Retina (tissue), 1 donor: ENCODE measurements at places on chromosomes 11 and 22.
A peak's percentile ranks its signal among the peaks of the same experiment; 100 is the strongest.

GRCh38 chr11:104858882-104859775, 39.1 kb downstream of the CASP12 start:
- DNase-seq = no peak

- peak; percentile 59 for DNase-seq
These were observed 6.3 kb upstream of the SYNGR1 start for GRCh38 chr22:39343259-39344045.

DNA sequence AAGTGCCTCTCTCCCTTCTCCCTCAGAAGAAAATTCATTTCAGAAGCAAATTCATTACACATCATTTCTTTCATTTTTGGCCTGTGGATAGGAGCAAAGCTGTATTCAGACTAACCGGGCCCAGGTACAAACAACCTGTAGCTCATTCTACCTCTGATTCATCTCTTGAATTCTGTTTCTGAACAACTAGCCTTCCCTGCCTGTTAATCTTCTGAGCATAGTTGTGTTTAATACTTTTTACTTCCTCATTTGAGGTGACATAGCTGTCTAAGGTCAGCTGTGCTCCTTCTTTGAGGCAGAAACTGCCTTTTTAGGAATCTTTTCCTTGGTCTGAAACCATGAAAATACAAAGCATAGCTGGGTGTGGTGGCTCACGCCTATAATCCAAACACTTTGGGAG, 12.6 kb upstream of the IL18BP start:
- no peak for DNase-seq

DNA sequence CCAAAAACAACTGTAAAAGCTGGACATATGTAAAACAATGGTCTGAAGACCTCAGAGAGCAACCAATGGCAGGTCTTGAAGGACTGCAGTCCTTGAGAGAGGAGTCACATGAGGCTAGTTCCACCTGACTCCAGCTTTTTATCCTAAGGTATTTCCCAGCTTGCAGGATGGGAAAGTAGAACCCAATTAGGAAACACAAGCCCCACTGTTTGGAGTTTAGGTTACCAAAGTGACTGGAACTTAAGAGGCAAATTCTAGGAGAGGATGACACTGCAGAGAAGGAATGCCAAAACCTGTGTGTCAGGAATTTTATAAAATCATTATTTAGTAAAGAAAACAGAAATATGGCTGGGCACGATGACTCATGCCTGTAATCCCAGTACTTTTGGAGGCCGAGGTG, 18.4 kb downstream of the OR2AT4 start:
- no peak for DNase-seq

GRCh38 chr11:19929147-19929546, 216.5 kb downstream of the NAV2 start:
- DNase-seq = no peak

- no peak for DNase-seq
These were observed 102.7 kb downstream of the MN1 start for GRCh38 chr22:27698813-27699212.

DNA sequence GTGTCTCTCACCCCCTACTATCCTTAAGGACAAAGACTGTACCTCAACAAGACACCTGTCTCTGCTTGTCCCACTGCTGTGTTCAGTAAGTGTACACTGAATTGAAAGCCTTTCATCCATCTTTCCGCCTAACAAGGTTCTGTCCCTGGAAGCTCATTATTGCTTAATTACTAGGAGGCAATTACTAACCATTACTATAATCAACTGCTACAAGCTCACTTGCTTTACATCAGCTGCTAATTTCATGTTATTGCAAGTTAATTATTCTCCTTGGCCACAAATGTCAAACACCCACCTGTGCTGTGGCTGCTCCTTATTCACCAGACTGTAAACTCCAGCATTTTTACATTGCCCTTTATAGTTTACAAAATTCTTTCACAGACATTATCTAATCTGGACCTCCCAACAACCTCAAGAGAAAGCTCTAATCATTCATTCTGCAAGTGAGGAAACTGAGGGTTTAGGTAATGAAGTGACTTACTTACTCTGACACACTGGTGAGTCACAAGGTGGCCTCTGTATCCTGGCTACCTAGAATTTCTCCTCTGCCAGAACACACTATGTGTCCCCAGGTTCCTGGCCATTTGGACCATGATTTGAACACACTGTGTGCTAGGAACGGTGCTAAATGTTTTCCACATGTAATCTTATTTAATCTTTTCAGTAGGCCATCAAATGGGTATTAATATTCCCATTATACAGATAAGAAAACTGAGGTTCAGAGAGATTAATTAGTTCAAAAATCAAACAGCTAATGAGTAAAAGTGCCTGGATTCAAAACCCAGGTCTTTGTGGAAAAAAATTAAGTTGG, 66.7 kb downstream of the RAB30 start:
- no peak for DNase-seq

GRCh38 chr11:33808228-33808828, 34.0 kb upstream of the FBXO3 start:
- DNase-seq = peak; percentile 86

- DNase-seq = peak; percentile 68
These were observed 2.3 kb downstream of the CASTOR1 start for GRCh38 chr22:30286813-30287647.

DNA sequence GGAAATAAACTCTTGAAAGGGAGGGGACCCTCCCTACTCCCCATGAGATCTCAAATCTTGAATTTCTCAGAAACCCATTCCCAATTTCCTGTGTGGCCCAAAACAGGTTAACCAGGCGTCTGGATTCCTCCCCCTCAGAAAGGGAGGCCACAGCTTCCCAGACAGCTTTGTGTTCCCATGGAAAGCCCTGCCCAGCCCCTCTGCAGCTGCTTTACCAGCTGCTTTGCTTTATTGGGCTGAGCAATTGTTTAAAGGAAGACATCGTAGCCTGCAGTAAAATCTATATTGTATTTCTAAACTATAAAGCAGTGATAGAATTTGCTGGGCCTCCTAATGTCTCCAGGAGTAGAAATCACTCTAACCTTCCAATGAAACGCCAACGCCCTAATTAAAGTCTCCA, 97.4 kb downstream of the CHST1 start:
- no peak for DNase-seq

- no peak for DNase-seq
These were observed at the start of gene PLAAT2 for GRCh38 chr11:63563201-63564055. TSS of gene PLAAT2 (minus strand) at chr11:63563379. CDS start at chr11:63563324, 55 bp downstream.

DNA sequence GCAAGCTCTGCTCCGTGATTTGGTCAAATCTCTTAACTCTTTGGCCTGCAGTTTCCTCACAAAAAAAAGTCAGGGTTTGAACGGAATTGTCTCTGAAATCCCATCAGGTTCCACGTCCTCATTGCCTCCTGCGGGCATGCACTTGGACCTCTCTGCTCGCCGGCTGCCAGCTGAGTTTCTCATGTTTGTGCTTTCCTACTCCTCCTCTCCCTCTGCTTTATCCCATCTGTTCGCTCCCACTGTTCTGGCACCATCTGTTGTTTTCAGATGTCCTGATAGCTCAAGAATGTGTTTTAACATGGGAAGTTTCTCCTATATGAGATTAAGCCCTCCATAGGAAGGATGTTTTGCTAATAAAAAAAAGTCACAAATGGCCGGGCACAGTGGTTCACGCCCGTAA, 49.4 kb upstream of the ARHGAP42 start:
- no peak for DNase-seq

- DNase-seq = no peak
These were observed 18.0 kb downstream of the TOLLIP start for GRCh38 chr11:1291295-1292017.

DNA sequence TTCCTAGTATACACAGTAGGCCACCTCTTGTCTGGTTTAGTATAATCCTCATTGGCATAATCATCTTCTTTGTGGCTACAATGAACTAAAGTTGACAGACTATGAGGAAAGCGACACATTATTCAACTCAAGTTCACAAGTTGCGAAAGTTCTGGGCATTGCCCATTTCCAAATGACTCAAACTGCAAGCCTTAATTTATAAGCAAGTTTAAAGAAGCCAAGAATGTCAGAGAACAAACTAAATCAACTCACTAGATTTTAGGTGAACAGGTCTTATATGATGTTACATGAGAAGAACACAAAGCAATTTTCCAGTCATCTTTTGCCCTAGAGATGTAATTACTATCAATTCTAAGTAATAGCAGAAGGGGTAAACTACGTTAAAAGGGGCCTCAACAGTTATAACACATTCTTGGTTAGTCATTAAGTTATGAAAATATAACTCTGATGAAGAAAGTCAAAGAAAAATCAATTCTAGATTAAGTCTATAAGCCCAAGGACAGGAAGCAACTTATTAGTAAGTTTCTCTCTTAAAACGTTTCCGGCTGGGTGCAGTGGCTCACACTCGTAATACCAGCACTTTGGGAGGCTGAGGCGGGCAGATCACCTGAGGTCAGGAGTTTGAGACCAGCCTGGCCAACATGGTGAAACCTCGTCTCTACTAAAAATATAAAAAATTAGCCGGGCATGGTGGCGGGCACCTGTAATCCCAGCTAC, 21.5 kb downstream of the PICALM start:
- DNase-seq = no peak

GRCh38 chr22:39928536-39929520, 27.9 kb downstream of the GRAP2 start:
- DNase-seq = no peak

DNA sequence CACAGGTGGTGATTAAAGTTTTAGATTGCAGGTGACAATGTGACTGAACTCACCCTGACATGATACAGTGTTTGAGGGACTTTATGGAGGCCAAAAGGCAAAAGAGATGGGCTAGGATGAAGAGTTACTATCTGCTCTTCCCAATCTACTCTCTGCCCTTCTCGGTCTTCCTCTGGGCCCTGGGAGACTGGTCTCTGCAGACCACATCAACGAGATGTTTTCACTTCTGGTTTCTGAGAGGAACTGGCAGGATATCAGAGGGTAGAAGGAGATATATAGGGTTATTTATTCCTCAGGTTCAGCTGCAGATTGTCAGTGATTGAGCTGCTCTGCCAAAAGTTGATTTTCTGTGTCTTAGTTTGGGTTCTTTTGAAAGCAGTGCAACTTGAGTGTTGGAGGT, 32.4 kb upstream of the CD44 start:
- DNase-seq = no peak

DNA sequence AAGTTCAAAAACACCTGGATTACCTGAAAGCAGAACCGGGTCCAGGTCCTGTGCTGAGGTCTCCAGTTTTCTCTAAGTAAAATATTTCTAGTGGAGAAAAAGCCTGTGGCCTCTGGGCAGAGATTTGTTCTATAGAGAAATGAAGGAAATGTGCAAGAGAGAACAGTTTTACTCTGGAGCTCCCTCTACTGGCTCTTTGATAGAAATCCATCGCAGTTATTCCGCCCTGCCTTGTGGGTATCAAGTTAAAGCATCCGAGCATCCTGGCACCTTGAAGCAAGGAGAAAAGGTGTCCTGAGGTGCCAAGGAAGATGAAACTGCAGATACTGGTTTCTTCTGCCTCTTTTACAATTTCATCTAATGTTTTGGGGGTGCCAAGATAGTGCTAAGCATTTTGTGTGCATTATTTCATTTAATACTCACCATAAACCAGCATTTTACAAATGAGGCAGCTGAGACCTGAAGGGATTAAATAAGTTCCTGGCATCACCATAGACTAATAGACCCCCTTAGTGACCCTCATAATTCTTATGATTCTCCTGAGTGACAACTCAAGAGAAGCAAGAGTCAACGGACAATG, 113.1 kb upstream of the HSD17B12 start:
- peak; percentile 70 for DNase-seq

DNA sequence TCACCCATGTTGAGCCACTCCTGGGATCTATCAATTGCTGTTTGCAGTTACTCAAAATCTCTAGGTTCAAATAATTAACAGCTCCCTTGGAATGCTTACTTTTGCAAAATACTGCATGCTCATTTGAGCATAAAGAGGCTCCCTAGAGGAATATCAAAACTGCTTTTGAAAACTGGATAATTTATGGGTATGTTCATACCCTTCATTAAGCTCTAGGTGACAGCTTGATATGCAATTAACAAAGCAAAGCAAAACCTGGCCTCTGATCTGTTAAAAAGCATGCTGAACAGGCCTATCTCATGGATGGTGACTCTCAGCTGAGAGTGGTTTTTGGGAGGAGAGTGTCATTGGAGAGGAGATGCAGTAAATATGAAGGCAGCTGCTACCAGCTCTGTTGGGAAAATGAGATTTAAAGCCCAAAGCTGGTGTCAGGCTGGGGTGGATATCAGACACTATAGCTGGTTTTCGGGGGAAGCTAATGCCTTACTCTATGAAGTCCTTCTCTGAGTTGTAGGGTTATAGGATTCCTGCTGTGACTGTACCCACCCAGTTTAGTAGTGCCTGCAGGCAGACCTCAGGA, 110.9 kb downstream of the RASSF10 start:
- DNase-seq = no peak

DNA sequence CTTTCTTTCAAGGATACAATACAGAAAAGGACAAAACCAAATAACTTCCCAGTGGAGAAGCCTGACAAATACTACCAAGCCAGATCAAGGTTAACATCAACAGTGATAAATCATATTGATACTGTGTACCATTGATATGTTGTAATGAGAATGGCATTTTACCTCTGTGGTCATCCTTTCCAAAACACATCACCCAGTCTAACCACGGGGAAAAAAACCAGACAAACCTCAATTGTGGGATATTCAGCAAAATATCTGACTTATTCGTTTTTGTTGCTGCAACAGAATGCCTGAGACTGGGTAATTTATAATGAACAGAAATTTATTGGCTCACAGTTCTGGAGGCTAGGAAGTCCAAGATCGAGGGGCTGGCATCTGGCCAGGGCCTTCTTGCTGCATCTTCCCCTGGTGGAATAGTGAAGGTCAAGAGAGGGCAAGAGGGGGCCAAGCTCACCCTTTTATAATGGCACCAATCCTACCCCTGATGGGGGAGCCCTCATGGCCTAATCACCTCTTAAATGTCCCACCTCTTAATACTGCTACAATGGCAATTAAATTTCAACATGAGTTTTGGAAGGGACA, 66.1 kb downstream of the FAM76B start:
- no peak for DNase-seq

GRCh38 chr11:26944866-26945664, 48.8 kb upstream of the FIBIN start:
- no peak for DNase-seq

DNA sequence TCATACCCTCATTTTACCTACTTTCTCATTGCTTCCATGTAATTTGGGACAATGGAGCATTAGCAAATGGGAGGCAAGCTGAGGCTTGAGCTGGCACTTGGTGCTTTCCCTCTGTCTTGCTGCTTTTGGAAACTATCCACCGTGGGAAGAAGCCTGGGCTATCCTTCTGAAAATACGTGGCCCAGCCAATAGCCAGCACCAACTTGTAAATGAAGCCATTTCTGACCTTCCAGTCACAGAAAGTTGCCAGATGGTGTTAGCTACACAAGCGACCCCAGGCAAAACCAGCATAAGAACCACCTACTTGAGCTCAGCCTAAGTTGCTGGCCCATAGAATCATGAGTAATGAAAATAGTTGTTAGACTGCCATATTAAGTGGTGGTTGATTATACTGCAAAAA, 18.5 kb upstream of the SPON1 start:
- no peak for DNase-seq

GRCh38 chr11:44241851-44242250, 68.1 kb downstream of the ALX4 start:
- no peak for DNase-seq

GRCh38 chr11:17102462-17102861, 25.0 kb upstream of the RPS13 start:
- DNase-seq = no peak
